Activated T-cell treated with anti-CD3 and anti-CD28 coated beads, Interleukin-2, amount 50 U/mL, for 24 hours (primary cell): ENCODE measurements at places on chromosomes 3 and 15.

- no peak for DNase-seq
Observed at GRCh38 chr3:64686446-64686908, 1.3 kb downstream of the ADAMTS9 start.

DNA sequence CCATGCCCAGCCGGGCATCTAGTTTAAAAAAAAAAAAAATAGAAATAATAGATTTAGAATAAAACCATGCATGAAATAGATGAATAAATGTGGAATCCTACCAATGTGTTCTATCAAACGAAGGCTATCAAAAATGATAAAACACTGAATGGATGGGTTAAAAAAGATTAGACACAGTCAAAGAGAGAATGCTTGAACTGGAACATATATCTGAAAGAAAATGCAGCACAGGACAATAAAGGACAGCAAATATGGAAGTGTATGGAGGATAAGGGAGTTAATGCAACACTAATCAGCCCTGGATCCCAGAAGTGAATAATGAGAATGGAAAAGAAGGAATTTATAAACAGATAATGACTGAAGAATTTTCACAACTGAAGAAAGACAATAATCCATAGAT, 571.7 kb downstream of the GRM7 start:
- DNase-seq, result no peak

GRCh38 chr3:80063535-80063934, 295.7 kb upstream of the ROBO1 start:
- DNase-seq, result no peak

- no peak for DNase-seq
Observed at GRCh38 chr3:124628863-124629262, 101.4 kb upstream of the UMPS start.

- no peak for DNase-seq
Observed at GRCh38 chr3:36784138-36784635, 19.8 kb upstream of the DCLK3 start.
